ENCODE measurements at places on chromosomes 2 and 18. TPM values are rescaled to one million over a fixed set of nuclear protein-coding genes. Genes with fewer than 3 reads are reported as not detected.

AGXT gene
- total RNA-seq = not detected

SIX3 gene
- 1.4 TPM for total RNA-seq

MAPK4 gene
- not detected for total RNA-seq

C2orf15 gene
- total RNA-seq = 16.9 TPM

HOXD11 gene
- total RNA-seq = not detected

COLEC11 gene
- 2.4 TPM for total RNA-seq

HK2 gene
- total RNA-seq = 7.8 TPM

EML6 gene
- total RNA-seq = 3.7 TPM

CHRNG gene
- total RNA-seq = not detected

Data from PC-9 (cell line).